ENCODE measurements at places on chromosomes 2 and 18. TPM values are rescaled to one million over a fixed set of nuclear protein-coding genes. Genes with fewer than 3 reads are reported as not detected.

GRCh38 chr2:27806311-27807059 is 35.0 kb downstream of the MRPL33 start:
- DNase-seq = no peak

DNA sequence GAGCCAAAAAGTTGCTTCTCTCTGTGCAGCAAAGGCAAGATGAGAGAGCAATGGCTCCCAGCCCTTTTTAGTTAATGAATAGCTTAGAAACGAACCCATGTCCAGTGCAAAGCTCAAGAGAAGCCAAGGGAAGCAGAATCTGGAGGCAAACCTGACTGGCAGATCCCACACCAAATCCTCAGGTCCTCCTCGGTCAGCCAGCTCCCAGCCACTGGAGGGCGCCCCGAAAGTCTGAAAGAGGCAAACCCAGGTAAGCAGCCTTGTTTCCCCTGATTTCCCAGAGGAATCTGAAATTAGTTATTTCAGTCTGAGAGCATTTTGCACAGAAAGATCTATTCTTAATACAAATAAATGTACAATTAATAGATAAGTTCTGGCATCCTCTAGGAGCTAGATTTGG is 71.3 kb upstream of the PID1 start:
- no peak for DNase-seq

GRCh38 chr2:238183821-238184220 is 19.7 kb downstream of the ILKAP start:
- no peak for DNase-seq

DNA sequence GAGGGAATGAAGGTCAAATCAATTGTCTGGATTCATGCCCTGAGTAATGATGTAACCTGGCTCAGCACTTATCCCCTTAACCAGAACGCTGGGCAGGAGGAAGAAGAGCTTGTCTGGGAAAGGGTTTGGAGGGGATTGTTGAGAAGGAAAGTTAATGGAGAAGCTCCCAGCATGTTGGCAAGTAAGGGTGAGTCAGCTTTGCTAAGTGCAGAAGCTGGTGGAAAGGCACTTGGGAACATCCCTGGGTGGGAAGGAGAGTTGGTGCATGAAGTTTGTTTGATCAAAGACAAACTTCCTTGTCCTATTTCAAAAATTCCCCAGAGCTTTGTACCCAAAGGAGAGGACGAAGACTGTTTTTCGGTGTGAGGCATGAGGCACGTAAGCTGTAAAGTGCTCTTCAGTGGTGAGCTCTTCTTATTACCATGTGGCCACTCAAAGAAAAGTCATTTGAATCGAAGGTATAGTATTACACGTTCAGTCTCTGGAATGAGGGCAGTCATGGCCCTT is 17.6 kb upstream of the DAW1 start:
- no peak for DNase-seq

DNA sequence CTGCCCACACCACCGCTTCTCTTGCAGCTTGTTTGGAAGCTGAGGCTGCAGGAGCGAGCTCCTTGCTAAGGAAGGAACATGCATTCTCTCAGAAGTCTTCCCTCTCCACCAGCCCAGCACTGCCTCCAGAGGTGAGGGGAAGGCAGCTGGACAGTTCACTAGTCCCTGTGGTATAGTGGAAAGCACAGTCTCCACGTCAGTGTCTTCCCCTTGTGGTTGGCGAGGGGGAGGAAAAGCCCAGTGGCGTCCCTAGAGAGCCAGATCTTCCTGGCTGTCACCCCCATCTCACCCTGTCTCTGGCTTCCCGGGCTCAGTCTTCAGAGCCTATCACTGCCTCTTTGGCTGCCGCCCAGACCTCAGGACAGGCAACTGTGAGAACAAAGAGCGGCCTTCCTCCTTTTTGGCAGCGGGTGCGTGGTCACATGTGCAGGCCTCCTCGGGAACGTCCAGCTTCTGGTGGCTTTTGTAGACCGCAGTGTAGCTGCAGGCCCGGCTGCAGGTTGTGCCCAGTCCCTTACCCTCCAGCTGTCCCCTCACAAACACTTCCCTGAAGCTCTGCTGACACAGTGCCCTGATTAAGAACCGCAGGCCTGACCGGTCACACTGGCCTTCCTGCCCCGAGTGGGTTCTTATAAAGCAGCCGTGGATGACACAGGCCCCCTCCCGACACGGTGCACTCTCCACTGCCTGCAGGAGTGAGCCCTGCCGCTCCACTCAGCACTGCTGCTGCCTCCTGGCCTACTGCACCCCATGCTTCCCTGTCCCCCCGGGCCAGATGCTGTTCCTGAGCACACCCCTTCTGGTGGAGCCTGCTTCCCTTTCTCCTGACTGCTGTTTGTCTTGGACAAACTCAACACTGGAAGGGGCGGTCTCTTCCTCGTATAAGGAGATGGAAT is 90.9 kb downstream of the RNF144A start:
- DNase-seq = no peak

DNA sequence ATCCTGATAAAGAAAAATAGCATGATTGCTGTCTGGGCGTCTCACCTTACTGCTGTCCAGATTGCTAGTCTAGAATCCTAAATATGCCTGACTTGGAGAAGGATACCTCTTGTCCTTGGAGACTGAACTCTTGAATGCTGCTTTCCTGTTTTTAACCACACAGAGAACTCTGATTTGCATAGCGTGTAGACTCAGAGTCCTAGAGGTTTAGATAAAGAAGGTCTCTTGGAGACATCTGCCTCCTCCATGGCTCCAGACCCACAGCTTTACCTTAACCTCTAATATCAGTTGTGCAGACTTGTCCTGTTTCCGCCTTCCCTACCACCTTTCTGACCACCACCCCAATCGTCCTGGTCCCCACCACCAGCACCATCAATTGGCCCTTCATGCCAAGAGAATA is 292.6 kb upstream of the CYRIA start:
- DNase-seq = no peak

SRD5A2 gene
- total RNA-seq = not detected

- DNase-seq = no peak
Measured at GRCh38 chr2:76851000-76851399, 671.2 kb downstream of the LRRTM4 start.

DNA sequence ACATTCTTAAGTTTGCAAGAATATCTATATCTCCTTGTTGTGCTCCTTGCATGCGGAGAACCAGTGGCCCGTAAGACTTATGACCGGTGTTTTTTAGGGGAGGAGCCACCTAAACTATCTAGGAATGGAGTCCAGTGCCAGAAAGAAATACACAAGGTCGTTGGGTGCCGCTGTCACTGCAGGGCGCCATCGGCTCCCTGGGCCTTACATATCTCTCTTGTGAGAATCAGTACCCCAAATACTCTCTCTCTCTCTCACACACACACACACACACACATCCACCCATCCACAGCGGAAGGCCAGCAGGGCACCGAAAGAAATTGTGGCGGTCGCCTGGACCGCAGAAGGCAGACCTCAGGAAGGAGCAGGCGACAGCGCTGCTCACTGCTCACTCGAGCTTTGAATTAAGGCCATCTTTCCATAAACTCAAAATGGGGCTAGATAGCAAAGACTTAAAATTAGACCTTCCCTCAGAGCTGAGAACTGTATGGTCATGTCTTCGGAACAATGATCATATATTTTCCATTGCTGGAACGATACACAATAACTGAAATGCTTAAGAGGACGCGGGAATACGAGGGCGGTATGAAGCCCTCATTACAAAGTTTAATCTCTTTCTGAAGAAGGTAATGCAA is 10.4 kb downstream of the NR4A2 start:
- DNase-seq = peak; percentile 36

TUBB8B gene
- total RNA-seq = not detected

GRCh38 chr2:25831746-25832449 is 46.4 kb downstream of the ASXL2 start:
- DNase-seq = no peak

DNA sequence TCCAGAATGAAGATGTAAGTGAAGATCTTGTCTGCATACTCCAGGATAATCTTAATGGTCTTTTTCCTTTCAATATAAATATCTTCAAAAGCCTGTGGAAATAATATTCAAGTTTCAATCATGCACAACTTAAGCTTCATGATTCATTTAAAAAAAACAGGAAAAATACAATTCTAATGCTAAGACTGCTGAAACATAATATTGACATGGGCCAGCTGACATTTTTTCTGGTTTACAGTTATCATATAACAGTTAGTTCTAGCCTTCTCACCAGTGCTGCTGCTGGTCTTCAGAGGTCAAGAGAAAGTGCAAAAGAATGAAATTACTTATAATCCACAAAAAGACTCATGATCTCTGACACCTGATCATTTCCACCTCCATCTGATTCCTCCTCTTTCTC is 110.4 kb upstream of the SCN1A start:
- no peak for DNase-seq

IL36B gene
- not detected for total RNA-seq

DNA sequence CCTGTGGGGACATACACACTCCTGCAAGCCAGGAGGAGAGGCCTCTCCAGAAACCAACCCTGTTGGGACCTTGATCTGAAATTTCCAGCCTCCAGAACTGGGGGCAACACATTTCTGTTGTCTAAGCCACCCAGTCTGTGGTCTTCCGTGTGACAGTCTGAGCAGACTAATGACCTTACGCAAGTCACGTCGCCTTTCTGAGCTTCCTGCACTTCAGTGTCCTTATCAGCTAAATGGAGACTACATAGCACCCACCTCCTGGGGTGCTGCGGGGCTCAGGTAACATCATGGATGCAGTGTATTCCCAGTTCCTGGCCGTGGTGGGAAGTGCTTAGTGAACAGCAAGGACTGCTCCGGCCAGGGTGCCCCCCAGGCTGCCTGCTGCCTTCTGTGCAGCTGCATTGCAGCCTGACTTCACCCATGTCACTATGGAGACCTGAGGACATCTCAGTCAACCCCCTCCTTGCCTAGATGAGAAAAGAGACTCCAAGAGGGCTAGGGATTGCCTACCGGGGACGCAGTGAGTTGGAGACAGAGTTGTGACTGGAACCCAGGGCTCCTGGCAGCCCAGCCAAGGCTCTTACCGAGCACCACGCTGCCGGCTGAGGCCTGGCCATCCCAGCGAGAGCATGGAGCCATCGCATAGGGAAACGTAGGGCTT is 61.2 kb upstream of the FZD5 start:
- no peak for DNase-seq

GRCh38 chr2:68031043-68031442 is 31.8 kb downstream of the C1D start:
- no peak for DNase-seq

- no peak for DNase-seq
Measured at GRCh38 chr2:57821088-57821487, 225.5 kb upstream of the VRK2 start.

GRCh38 chr2:223532161-223532560 is 70.0 kb downstream of the SCG2 start:
- DNase-seq = no peak

DNA sequence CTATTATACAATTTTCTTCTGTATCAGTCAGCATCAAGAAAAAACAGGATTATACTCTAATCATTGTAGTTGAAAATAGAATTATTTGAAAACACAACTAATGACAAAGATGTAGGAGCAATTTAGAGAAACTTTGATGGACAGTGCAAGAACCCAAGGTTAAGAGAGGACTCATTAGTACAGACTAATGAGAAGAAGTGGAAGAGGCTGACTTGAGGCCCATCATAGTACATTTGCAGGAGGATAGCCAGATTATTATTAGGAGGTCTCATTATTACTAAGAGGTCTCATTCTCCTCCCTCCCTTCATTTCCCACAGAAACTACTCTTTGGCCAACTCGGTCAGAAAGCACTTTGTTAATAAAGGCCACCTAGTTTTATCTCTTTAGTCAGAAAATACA is 1983.0 kb downstream of the SUCLG1 start:
- DNase-seq = no peak

- DNase-seq = no peak
Measured at GRCh38 chr2:158305501-158305900, 151.1 kb downstream of the CCDC148 start.

NOTO gene
- total RNA-seq = not detected

- DNase-seq = no peak
Measured at GRCh38 chr2:38601463-38602135, 1.1 kb downstream of the HNRNPLL start.

DQX1 gene
- 0.81 TPM for total RNA-seq

CIDEA gene
- not detected for total RNA-seq

- DNase-seq = no peak
Measured at GRCh38 chr2:186399082-186399644, 86.9 kb upstream of the ZC3H15 start.

POTEC gene
- total RNA-seq = not detected

GRCh38 chr2:118102433-118103082 is 14.3 kb downstream of the INSIG2 start:
- no peak for DNase-seq

DNA sequence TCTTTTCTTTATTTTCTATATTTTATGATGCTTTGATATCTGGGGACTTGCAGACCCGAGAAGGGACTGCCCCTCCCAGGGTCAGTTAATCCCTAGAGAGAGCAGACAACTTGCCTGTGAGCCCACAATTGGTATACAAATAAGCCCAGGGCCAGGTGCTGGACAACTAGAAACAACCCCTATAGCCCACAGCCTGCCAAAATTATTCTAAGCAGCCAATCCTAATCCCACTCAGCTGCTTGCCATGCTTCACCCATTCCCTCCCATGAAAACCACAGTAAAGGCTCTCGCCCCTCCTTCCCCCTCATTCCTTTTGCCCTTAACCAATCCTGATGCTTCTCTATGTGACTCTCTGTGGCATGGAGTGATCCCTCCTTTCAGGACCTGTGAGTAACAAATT is 380.7 kb downstream of the RBM43 start:
- no peak for DNase-seq

GRCh38 chr18:2316751-2317696 is 254.3 kb downstream of the METTL4 start:
- DNase-seq = no peak

SLC4A5 gene
- total RNA-seq = 12.7 TPM

FSHR gene
- total RNA-seq = not detected

- DNase-seq = peak; percentile 4
Measured at GRCh38 chr2:118032169-118033013, 18.5 kb upstream of the CCDC93 start.

DNA sequence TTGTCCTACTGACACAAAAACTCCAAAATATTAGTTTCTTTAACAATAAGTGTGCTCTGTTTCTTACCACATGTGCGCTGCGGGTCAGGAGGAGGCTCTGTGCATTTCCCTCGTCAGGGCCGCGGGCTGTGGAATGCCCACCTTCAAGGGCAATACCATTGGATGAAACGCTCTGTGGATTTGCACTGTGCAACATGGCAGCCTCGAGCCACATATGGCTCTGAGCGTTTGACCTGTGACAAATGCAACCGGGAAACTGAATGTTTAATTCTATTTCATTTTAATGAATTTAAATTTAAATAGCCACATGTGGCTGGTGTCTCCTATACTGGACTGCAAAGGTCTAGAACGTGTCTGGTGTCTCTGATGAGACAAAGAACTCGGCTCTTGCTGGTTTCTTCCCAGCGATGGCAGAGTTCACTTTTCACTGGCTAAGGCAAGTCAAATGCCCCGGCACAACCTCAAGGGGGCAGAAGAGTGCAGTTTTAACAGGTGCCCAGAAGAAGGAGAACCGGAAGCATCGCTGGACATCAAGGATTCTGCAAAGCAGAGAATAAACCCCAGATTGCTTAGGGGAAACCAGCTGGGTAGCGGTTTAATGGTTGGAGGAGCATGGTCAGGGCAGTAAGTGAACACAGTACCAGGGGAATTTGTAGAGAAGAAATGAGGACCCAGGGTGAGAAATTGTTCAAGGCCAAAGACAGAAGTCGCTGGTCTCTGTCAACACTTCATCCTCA is 37.0 kb upstream of the TMEM18 start:
- peak; percentile 31 for DNase-seq

Measured in naive thymus-derived CD8-positive, alpha-beta T cell (primary cell).